Stimulated activated CD4-positive, alpha-beta T cell treated with anti-CD3 and anti-CD28 coated beads, Interleukin-4, amount 100 ng/mL, for 1 hour (primary cell): ENCODE measurements at places on chromosomes 1 and 21.
A peak's percentile ranks its signal among the peaks of the same experiment; 100 is the strongest.

DNA sequence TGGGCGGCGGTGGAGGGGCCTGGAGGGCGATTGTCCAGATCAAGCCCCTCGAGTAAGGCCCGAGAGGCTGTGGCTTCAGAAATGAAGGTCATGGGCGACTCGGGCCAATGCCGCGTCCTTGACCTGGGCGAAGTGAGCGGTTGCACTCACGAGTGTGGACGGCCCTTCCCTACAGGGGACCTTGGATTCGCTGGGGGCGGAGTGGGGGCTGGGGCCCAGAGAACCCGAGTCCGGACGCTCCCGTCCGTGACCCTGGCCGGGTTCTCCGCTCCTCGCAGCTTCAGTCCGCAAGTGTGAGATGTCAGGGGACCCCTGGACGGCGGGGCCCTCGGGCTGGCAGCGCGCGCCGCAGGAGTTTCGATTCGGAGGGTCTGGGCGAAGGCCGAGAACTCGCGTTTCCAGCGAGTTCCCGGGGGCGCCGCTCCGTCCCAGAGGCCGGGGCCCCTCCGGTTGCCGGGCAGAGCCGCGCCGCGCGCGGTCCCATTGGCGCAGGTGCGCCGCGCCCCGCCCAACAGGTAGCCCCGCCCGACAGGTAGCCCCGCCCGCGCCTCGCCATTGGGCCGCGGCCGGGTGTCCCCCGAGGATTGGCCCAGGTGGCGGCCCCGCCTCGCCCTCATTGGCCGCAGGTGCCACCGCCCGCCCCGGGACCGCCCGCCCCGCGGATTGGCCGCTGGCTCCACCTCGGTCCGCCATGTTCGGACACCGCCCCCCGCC, at the start of gene PRKCZ:
Gene PRKCZ, plus strand, starts transcription at position 694 of the 714 bp plus-strand sequence. CDS start 220 bp downstream, outside the sequence.
- DNase-seq, result peak; percentile 95

DNA sequence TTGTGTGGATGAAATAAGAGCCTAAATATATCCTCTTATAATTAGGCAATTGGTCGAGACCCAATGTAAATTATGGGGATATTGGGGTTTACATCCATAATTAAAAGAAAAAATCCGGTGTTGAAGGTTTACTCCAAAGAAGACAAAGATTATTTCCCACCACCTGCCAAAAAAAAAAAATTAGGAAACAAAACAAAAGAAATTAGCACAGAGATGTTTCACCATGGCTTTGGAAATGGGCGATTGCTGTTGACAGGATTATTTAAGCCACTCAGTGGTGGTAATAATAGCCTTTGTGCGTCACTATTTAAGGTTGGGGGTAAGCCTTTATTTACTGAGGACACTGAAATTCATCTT, 585 bp upstream of the GLRX2 start:
- DNase-seq, result no peak

DNA sequence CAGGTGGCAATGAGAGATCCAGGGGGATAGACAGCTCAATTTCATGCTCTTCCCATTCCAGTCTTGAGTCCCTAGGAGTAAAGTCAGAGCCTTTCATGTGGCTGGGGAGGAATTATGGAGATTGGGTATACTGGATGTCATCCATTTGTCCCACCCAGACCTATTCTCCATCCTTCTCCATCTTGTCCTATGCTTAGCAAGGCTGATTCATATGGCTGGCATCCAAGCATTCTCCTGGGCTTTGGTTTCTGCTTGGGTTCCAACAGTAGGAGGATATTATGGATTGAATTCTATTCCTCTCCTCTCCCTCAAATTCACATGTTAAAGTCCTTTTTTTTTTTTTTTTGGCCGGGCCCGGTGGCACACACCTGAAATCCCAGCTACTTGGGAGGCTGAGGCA, 3.8 kb upstream of the CDC20 start:
- DNase-seq, result no peak

DNA sequence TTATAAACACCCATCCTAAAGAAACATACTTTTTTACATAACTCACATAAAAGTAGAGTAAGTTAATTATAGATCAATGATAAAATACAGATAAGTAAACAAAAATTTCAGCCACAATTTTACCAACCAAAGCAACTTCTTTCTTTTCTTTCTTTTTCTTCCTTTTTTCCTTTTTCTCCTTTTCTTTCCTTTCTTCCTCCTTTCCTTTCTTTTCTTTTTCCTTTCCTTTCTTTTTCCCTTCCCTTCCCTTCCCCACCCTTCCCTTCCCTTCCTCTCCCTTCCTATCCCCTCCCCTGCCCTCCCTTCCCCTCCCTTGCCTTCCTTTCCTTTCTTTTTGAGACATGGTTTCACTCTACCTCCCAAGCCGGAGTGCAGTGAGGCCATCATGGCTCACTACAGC, 56.5 kb upstream of the C1orf53 start:
- DNase-seq, result no peak

GRCh38 chr1:212291505-212292134, 6.4 kb downstream of the PPP2R5A start:
- DNase-seq, result no peak

GRCh38 chr21:30958741-30959140, 77.4 kb upstream of the KRTAP11-1 start:
- no peak for DNase-seq

DNA sequence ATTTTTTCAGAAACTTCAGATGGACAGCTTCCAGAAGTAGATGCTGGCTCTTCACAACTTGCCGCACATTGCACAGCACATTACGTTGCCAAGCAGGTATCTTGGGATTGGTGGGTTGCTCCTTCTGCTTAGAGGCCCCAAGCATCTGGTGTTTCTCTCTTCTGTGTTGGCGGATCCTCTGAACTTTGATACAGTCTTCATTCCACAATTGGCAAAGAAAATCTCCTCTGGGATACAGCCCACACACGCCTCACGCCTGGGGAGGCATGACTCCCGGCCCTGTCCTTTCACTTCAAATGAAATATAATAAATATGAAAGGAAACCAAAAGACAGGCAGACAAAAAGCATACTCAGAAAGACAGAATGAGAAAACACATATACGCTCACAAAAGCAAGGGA, 72.3 kb upstream of the PPP2R5A start:
- no peak for DNase-seq

GRCh38 chr1:42259059-42259738, 75.8 kb downstream of the FOXJ3 start:
- DNase-seq, result no peak

GRCh38 chr1:201275253-201275666, 8.0 kb upstream of the PKP1 start:
- no peak for DNase-seq

GRCh38 chr21:35448876-35449599, 399.9 kb upstream of the RUNX1 start:
- no peak for DNase-seq

DNA sequence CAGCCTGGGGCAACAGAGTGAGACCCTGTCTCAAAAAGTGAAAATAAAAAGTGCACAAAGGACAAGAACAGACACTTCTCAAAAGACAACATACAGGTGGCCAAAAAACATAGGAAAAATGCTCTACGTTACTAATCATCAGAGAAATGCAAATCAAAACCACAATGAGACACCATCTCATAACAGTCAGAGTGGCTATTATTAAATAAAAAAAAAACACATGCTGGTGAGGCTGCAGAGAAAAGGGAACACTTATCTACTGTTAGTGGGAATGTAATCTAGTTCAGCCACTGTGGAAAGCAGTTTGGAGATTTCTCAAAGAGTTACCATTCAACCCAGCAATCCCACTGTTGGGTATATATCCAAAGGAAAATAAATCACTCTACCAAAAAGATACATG, 173.2 kb downstream of the SMYD3 start:
- no peak for DNase-seq

- DNase-seq, result no peak
These were observed 31.4 kb downstream of the AK2 start for GRCh38 chr1:33005117-33005837.

GRCh38 chr1:169486281-169487051, 722 bp upstream of the SLC19A2 start:
- DNase-seq, result no peak

DNA sequence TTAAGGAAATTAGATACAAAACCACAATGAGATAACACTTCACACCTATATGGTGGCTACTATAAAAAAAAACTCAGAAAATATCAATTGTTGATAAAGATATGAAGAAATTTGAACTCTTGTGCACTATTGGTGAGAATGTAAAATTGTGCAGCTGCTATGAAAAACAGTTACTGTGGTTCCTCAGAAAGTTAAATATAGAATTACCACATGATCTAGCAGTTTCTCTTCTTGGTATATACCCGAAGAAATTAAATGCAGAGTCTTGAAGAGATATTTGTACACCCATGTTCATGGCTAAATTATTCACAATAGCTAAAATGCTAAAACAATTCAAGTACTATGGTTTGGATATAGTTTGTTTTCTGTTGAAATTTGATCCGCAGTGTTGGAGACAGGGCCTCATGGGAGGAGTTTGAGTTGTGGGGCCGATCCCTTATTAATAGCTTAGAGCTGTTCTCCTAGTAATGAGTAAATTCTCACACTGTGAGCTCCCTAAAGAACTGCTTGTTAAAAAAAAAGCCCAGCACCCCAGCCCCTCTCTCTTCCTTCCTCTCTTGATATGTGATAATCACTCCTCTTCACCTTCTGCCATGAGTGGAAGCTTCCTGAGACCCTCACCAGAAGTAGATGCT, 1412.1 kb downstream of the PLA2G4A start:
- DNase-seq, result no peak

DNA sequence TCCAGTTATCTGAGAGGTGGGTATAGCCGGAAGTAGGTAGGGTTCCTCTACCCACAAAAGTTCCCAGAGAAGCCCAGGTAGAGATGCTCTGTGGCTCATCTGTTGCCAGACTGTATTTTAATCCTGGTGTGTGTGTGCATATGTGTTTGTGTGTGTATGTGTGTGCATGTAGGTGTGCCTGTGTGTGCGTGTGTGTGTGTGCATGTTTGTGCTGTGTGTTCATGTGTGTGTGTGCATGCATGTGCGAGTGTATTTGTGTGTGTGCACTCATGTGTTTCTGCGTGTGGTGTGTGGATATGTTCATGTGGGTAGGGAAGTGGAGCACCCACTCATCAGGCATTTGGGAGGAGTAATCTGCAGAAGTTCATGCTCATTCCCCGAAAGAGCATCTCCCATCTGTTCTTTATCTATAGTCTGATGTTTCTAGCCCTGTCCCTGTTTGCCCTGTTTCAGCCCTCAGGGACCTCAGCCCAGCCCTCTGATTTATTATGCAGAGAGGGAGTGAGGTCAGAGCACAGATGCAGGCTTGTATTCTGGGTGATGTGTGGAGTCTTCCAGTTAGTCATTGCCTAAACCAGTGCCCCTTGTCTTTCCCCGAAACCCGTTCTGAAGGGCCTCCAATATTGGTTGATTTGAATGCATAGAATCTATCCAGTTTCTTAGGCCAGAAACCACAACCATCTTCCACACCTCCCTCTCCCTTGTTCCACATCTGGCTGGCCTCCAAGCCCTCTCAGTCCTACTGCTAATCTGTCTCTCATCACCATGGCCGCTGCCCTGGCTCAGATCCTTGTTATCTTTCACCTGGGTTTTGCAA, 69.1 kb downstream of the DISC1 start:
- no peak for DNase-seq

- no peak for DNase-seq
These were observed 18.7 kb upstream of the ST3GAL3 start for GRCh38 chr1:43688594-43689000.

DNA sequence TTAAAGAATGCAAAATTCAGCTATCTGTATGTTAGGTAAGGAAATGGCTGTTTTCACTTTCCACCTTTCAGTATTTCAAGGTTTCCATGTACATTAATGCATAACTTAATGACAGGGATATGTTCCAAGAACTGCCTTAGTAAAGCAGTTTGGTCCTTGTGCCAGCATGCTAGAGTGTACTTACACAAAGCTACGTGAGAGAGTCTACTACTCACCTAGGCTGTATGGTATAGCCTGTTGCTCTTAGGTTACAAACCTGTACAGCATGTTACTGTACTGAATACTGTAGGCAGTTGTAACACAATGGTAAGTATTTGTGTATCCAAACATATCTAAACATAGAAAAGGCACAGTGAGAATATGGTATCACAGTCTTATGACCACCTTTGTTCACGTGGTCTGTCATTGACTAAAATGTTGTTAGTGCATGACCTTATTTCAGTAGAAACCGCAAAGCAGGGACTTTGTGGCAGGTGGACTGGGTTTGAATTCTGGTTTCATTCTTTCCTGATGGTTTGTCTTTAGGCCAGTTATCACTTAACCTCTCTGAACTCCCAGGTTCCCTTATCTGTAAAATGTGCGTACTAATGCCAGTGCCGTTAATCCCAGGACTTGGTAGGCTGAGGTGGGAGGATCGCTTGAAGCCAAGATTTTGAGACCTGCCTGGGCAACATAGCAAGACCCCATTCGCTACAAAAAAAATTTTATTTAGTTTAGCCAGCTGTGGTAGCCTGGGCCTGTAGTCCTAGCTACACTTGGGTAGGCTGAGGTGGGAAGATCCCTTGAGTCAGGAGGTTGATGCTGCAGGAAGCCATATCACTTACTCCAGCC, 4.9 kb downstream of the SMYD2 start:
- no peak for DNase-seq

GRCh38 chr1:233689017-233689747, 75.3 kb downstream of the KCNK1 start:
- DNase-seq, result no peak

GRCh38 chr1:85494904-85495266, 29.9 kb upstream of the DDAH1 start:
- DNase-seq, result no peak

DNA sequence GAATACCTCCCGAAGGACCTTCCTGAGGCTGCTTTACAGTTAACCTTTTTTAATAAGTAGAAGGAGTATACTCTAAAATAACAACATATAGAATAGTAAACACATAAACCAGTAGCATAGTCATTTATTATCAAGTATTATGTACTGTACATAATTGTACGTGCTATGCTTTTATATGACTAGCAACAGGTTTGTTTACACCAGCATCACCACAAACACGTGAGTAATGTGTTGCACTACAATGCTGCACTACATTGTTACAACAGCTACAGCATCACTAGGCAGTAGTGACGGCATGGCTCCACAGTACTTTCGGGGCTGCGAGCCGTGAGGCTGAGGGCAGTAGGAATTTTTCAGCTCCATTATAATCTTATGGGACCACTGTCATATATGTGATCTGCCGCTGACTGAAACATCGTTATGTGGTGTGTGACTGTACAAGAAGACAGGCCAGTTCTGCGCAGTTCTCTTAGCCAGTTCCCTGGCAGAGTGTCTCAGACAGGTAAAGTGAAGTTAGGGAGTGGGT, 82.8 kb upstream of the LRRC8D start:
- no peak for DNase-seq
